ENCODE measurements at places on chromosomes 6 and 20. TPM values are rescaled to one million over a fixed set of nuclear protein-coding genes. Genes with fewer than 3 reads are reported as not detected.

DNA sequence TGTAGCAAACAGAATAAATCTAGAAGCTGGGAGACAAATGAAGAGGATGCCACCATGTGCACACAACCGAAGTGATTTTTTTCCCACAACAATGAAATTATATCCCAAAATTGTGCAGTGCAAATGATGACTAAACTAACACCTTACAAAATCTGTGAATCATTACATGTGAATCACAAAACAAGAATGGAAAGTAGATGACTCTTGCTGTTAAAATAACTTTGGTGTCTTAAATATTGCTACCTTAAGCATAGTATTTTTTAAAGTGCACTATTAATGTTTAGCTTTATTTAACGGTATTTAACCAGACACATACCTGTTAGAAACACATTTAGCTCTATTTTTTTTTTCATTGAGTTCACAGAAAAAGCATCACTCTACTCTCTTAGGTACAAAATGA is 190.8 kb downstream of the TBC1D32 start:
- no peak for DNase-seq
- no peaks in the 10 kb centered on the region for H3K27me3 ChIP-seq
- no peak overlapping the region for H3K27ac ChIP-seq
- no peaks in the 10 kb centered on the region for H3K36me3 ChIP-seq
- no peaks in the 10 kb centered on the region for H3K4me1 ChIP-seq

Gene SMPDL3A
- 17.9 TPM for total RNA-seq

GRCh38 chr6:33824461-33825154 is 20.8 kb upstream of the MLN start:
- no peaks in the 10 kb centered on the region for H3K36me3 ChIP-seq
- H3K4me1 ChIP-seq: no peaks in the 10 kb centered on the region
- DNase-seq: peak; percentile 75

Gene ZSCAN23
- total RNA-seq: 1.7 TPM

DNA sequence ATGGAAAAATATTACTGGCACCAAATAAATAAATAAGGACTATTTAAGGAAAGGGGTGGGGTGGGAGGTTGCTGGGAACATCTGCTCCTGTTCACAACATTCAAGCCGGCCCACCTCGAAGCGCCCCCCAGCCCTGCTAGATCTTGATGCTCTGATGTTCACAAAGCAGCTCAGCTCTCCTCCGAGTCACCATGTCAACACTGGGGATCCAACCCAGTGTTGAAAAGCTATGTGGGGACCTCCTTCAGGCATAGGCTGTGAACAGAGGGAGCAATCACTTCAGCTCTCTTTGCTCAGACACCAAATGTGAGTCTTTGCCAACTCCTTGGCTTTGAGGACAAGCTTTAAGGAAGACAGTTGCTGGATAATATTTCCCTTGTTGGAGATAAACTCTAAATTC is 176.8 kb upstream of the NT5E start:
- H3K36me3 ChIP-seq: no peaks in the 10 kb centered on the region
- H3K27ac ChIP-seq: no peak overlapping the region
- no peaks in the 10 kb centered on the region for H3K27me3 ChIP-seq
- no peak for DNase-seq
- H3K4me1 ChIP-seq: no peaks in the 10 kb centered on the region

DNA sequence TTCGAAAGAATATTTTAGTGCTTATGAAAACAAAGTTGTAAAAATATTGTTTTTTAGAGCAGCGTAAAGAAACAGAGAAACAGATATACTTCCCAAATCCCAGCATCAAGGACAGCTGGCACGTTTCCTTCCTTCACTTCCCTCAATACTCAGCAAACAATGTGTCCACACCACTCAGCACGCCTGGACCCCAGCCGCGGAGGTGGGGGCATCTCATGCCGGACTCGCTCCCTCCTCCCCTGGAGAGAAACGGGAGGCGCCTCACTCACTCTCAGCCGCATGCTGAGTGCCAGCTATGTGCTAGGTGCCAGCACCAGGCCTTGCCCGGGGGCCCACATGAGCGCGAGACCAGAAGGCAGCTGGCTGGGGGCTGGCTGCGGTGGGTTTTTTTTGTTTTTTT is 34.7 kb downstream of the SLC2A4RG start:
- peaks cover 6% of the 10 kb centered on the region for H3K4me1 ChIP-seq
- peaks cover 4% of the 10 kb centered on the region for H3K36me3 ChIP-seq
- no peak overlapping the region for H3K4me3 ChIP-seq
- H3K27ac ChIP-seq: no peak overlapping the region
- no peak for DNase-seq

- no peaks in the 10 kb centered on the region for H3K4me1 ChIP-seq
- H3K27me3 ChIP-seq: no peaks in the 10 kb centered on the region
- no peak for DNase-seq
- no peaks in the 10 kb centered on the region for H3K36me3 ChIP-seq
Observed at GRCh38 chr6:144957236-144957937, 672.3 kb downstream of the UTRN start.

DNA sequence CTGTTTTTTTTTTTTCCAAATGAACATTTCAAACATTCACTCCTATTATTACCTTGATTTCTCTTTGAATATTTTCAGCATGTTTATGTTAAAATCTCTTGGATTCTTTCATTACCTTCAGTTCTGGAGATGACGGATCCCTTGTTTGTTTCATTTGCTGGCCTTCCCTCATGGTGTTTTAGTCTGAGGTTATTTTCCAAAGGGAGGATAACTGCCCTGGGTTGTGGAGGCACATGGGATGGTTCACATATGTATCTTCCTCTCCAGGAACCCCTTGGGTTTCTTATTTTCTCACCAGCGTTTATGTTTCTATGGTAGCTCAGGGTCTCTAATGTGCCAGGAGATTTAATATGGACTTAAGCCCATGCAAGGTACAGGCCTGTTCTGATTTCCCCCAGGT is 36.3 kb downstream of the ECT2L start:
- no peaks in the 10 kb centered on the region for H3K27me3 ChIP-seq
- no peak overlapping the region for H3K4me3 ChIP-seq
- no peaks in the 10 kb centered on the region for H3K4me1 ChIP-seq
- DNase-seq: no peak
- no peaks in the 10 kb centered on the region for H3K36me3 ChIP-seq
- no peak overlapping the region for H3K27ac ChIP-seq

DNA sequence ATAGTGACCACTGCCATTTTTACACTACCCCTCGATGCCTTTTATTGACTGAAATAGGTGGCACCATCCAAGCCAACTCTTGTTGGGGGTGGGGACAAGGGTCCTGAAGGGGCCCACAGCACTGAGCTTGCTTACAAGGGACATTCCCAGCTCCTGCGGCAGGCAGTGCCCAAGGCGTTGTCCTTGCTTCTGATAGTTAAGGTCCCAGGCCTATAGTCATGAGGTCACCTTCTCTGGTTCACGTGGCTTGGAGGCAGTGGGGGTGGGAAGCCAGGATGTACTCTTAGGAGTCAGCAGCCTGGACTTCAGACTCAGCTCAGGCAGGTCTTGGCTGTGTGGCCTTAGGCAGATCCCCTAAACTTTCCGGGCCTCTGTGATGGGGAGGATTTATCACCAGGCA is 48.6 kb downstream of the TOX2 start:
- H3K4me1 ChIP-seq: peaks cover 43% of the 10 kb centered on the region
- peaks cover 4% of the 10 kb centered on the region for H3K27me3 ChIP-seq
- DNase-seq: no peak
- H3K27ac ChIP-seq: no peak overlapping the region

Gene TINAG
- not detected for total RNA-seq

DNA sequence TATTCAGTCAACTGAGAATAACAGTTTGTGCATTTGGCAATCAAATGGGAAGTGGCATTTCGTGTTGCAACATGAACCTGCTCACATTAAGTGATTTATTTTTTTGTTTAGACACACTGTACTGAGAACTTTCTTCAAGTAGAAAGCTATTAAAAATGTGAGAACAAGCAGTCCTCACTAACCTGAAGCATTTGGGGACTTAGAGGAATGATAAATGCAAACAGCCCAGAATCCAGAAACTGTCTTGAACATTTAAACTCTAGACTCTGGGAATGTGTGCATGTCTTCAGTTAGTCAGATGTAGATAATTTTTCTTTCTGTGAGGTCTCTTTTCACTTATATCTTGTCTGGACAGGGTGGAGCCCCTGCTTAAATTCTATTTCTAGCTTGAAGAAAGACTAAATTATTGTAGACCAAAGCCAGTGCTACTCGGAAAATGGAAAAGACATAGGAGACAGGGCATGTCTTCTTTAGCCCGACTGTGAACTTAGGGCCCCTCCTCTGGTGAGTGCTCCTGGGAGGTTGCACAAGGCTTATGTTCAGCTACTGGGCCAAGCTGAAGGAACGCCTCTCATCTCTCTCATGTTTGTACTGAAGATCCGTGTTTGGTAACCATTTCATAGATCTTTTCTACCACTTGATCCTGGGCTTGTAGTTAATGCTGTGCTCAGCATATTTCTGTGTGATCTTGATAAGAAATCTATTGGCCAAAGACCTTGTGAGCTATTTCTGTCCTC is 70.1 kb downstream of the SLX4IP start:
- peaks cover 63% of the 10 kb centered on the region for H3K4me1 ChIP-seq
- peak overlapping the region; percentile 69 for H3K27ac ChIP-seq
- no peaks in the 10 kb centered on the region for H3K36me3 ChIP-seq
- H3K27me3 ChIP-seq: no peaks in the 10 kb centered on the region
- no peak for DNase-seq

- peak overlapping the region; percentile 90 for H3K27ac ChIP-seq
- DNase-seq: no peak
- no peaks in the 10 kb centered on the region for H3K27me3 ChIP-seq
- peaks cover 44% of the 10 kb centered on the region for H3K4me1 ChIP-seq
- peak overlapping the region; percentile 88 for H3K4me3 ChIP-seq
Observed at GRCh38 chr20:6007094-6007528, 46.7 kb downstream of the LRRN4 start.

- peaks cover 9% of the 10 kb centered on the region for H3K4me1 ChIP-seq
- peaks cover 6% of the 10 kb centered on the region for H3K36me3 ChIP-seq
- H3K27ac ChIP-seq: no peak overlapping the region
- no peak overlapping the region for H3K4me3 ChIP-seq
Observed at GRCh38 chr20:33526769-33527168, 36.9 kb downstream of the CBFA2T2 start.

DNA sequence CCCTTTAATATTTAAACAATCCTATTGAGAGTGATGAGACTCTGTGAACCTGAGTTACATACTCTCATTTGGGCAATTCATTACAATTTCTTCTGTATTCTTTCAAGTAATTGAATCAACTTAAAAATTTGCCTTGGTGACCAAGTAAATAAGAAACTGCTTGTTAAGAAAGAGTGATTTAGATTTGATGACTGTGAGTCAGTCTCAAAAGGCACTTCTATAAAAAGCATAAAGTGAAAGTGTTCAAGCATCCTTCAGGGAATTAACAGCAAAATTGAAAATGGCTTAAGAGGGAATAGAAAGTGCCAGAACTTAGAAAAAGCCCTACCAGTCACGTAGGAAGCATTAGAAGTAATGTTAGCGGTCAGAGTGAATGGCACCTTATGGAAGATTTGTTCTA is 654.7 kb downstream of the EPM2A start:
- no peak for DNase-seq
- no peak overlapping the region for H3K4me3 ChIP-seq
- H3K27me3 ChIP-seq: no peaks in the 10 kb centered on the region
